ENCODE measurements at places on chromosomes 5 and 9.

DNA sequence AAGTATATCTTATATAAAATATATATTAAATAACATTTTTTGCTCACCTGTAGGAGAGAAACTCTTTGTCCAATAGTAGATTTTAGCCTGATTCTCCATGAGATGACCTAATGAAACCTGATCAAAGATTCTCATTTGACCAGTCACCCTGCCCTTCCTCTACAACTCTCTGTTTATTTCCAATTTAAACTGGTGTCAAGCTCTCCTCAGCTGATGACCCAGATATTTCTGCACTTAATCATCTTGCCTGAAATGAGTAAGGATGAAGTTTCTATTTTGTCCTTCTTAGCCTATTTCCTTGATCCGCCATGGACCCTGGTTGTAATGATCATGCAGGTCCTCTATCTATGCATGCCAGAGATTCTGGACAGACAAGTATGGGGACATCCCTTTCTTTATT, 179.3 kb upstream of the FGF10 start:
- DNase-seq: no peak

DNA sequence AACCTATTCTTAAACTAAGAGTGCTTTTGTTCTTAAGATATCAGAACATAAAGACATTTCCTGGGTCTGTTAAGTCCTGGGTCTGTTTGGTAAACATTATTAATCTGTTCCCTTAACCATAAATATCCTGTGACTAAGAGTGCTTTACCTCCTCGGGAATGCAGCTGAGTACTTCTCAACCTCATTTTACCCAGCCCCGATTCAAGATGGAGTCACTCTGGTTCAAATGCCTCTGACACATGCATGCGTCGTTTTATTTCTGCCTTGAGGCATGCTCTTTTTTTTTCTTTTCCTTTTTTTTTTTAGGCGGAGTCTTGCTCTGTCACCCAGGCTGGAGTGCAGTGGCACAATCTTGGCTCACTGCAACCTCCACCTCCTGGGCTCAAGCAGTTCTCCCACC, 39.8 kb upstream of the FBXL17 start:
- DNase-seq: no peak

- no peak for DNase-seq
Observed at GRCh38 chr9:4370501-4370900, 70.6 kb upstream of the GLIS3 start.

DNA sequence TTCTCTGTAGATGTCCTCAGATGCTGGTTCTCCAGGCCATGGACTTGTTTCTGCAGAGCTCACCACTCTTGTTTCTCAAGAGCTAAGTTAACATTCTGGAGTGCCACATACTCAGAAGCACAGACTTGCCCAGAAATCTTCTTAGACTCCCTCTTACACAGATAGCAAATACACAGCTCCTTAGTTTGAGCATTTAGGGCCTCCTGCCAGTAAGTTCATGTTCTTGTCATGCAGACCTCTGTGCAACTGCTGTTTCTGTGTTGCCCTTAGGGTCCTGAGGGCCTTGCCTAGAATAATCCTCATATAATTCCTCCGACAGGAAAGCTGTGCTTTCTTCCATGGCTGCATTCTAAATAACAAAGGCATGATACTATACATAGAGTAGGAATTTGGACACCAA, 1.3 kb upstream of the PTPDC1 start:
- no peak for DNase-seq

GRCh38 chr5:73678322-73678740, 52.3 kb downstream of the ARHGEF28 start:
- DNase-seq: no peak

DNA sequence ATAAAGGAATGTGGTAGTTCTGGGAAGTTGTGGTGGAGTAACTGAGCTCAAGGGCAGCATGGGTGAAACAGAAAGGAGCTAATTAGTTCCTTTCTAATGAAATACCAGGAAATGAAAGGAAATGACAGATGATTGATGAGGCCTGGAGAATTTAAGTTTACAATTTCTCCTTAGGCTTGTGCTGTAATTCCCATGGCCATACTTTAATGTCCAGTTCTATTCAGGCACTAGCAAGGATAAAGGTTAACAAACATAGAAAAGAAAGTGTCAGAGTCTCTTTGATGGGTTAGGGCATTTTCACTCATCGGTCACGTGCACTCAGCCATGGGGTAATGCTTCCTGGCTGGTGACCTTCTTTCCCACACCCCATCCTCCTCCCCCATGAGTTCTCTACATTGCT, 70.3 kb downstream of the CTSL start:
- no peak for DNase-seq

GRCh38 chr5:137022043-137022442, 477.1 kb downstream of the SPOCK1 start:
- no peak for DNase-seq

GRCh38 chr9:137172901-137173795, 1.3 kb upstream of the TMEM210 start:
- DNase-seq: no peak

DNA sequence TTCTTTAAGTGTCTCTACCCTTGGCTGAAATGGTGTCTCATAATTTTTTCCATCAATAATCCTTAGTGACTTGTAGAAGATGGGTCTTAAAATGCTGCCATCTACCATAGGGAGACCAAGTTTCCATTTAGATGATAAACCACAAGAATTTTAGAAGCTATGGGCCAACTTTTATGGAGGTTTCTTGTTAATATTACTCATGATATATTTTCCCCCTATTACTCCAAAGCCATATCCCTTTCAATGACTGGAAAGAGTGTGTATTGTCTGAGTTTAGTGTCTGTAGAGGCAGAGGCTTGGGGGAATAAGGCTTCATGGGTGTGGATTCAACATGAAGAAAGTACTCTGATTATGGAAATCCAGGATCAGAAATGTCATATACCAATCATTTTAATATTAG, 507.3 kb upstream of the TNC start:
- DNase-seq: no peak

DNA sequence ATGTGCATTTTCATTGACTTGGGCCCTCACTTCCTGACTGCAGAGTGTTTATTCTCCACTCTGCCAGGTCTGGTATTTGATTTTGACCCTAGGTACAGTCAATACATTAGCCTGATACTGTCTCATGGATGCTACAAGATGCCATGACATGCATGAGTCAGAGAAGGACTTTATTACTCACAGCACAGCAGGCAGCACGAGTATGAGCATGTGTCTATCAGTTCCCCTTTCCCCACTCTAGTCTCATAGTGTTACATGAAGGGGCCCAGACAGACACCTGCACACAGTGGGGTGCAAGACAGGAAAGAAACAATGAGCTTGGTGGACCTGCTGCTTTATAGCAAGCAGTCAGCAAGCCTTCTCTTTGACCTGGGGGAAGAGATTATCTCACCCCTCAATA, 19.6 kb downstream of the ITGA2 start:
- peak; percentile 26 for DNase-seq

DNA sequence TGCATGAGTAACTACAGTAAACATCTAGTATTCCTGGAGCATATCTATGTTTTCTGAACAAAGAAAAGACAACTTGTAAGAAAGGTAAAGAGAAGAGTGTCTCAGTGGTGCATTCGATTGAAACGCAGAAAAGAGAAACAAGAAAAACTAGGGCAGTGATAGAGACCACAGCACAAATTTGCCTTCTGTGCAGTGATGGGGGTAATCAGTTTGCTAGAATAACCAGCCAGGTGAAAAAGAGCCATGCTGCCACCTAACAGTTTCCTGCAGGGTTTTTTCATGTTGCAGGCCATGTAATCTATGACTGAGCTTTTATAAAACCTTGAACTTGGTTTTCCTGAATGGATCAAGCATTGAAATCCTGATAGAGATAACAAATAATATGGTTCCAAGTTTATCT, 198.4 kb upstream of the MEF2C start:
- no peak for DNase-seq

- DNase-seq: no peak
Observed at GRCh38 chr9:111974092-111974681, 77.6 kb downstream of the UGCG start.

DNA sequence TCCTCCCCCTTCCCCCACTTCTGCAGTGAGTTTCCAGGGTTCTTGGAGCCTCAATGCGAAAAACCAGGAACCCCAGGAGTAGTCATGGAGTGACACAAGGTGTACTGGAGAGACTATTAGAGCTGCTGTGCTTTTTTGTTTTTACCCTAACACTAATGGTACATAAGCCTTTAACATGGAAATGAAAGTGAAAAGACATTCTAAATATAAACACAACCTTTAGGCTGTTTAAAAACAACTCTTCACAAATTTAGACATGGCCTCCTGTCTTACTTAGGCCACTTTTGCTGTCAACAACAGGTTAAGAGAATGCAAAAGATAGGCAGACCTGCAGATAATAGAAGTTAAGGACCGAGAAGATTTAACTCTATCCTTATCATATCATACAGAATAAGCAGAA, 232.2 kb downstream of the DENND1A start:
- no peak for DNase-seq

- no peak for DNase-seq
Observed at GRCh38 chr5:90233476-90233875, 176.1 kb downstream of the CETN3 start.

- no peak for DNase-seq
Observed at GRCh38 chr5:97624886-97625285, 441.8 kb upstream of the RIOK2 start.

GRCh38 chr5:3596857-3597166, 1.2 kb downstream of the IRX1 start:
- DNase-seq: no peak

DNA sequence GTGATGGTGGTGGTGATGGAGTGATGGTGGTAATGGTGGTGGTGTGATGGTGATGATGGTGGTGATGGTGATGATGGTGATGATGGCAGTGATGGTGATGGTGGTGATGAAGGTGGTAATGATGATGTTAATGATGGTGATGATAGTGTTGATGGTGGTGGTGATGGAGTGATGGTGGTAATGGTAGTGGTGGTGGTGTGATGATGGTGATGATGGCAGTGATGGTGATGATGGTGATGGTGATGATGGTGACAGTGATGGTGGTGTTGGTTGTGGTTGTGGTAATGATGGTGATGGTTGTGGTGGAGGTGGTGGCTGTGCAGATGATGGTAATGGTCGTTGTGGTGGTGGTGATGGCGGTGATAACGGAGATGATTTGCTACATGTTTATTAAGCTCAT, 7.3 kb downstream of the STKLD1 start:
- no peak for DNase-seq

DNA sequence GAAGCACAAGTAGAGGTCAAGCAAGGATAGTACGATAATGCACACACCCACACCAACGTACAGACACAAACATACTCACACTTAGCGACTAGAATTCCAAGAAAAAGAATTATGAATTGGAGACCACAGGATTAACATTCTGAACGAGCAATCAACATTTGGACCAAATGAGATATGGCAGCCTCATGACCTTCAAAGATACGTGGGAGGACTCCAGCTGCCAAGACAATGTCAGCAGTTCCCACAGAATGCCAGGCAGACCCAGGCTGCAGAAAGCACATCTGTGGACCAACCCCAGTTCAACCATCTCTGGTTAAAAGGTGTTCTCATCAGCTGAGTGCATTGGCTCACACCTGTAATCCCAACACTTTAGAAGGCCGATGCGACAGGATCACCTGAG, 187.6 kb upstream of the GRAMD2B start:
- DNase-seq: no peak

GRCh38 chr5:80036615-80037014, 1.5 kb downstream of the THBS4 start:
- DNase-seq: no peak

GRCh38 chr9:91192381-91193086, 169.2 kb downstream of the AUH start:
- DNase-seq: no peak
